ENCODE measurements at places on chromosomes 3 and 15.

DNA sequence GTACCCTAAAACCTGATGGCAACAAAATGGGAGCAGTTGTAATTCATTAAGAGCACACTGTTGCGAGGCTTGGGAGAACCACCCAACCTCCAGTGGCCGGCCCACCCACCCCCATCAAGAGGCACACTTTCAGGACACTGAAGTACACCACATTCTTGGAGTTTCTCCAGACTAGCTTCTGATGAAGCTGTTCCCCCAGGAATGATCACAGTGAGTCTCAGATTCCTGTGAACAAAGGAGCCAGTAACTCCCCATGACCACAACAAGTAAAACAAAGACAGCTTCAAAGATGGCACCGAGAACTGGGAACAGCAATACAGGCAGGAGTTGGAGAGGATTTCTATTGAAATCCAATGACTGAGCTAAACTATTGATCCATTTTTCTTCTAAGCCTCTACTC, 126.0 kb downstream of the ST8SIA2 start:
- DNase-seq = no peak

GRCh38 chr3:118990823-118991560, 43.7 kb downstream of the IGSF11 start:
- no peak for DNase-seq

- no peak for DNase-seq
Measured at GRCh38 chr3:27671101-27671500, 51.0 kb downstream of the EOMES start.

GRCh38 chr3:97306226-97306625, 458.3 kb upstream of the ARL6 start:
- DNase-seq = no peak

- DNase-seq = no peak
Measured at GRCh38 chr3:82618594-82618993, 857.1 kb upstream of the GBE1 start.

GRCh38 chr3:129503471-129504291, 24.8 kb upstream of the RHO start:
- no peak for DNase-seq

DNA sequence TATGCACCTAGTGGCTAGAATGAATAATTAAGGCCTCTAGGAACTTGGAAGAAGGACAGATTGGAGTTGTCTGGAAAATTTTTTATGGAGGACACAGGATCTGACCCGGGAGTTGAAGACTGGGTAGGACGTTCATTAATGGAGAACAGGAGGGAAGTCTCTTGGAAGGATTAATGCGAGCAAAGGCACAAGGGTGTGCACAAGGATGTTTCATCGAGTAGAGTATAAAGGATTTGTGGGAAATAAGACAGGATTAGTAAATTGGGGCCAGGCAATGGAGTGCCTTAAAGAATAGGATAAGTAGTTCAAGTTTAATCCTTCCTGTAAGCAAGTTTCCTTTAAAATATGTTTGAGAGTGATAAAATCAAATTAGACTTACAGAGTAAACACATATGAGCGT, 14.6 kb downstream of the LMOD3 start:
- no peak for DNase-seq

- DNase-seq = no peak
Measured at GRCh38 chr3:154588831-154589230, 158.8 kb upstream of the GPR149 start.

GRCh38 chr3:42960282-42960681, 18.8 kb upstream of the GASK1A start:
- DNase-seq = no peak

GRCh38 chr3:174322789-174323188, 536.3 kb upstream of the NAALADL2 start:
- DNase-seq = no peak

- peak; percentile 74 for DNase-seq
Measured at GRCh38 chr15:90201130-90201943, at the start of gene SEMA4B. TSS of gene SEMA4B (plus strand) at chr15:90201330. CDS start at chr15:90201579, 249 bp downstream.

GRCh38 chr15:41309226-41309905, 23.0 kb downstream of the OIP5 start:
- no peak for DNase-seq

DNA sequence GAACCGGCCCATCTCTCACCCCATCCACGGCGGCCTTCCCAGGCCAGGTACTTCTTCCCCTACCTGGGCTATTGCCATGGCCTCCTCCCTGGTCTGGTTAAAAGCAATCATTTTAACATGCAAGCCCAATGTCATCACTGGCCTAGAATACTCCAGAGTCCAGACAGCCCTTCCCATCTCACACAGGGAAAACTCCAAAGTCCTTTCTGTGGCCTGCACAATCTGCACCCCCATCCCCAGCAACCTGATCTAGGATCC, 45.8 kb upstream of the SLCO2A1 start:
- no peak for DNase-seq

- no peak for DNase-seq
Measured at GRCh38 chr3:152586974-152587373, 248.0 kb upstream of the P2RY1 start.

DNA sequence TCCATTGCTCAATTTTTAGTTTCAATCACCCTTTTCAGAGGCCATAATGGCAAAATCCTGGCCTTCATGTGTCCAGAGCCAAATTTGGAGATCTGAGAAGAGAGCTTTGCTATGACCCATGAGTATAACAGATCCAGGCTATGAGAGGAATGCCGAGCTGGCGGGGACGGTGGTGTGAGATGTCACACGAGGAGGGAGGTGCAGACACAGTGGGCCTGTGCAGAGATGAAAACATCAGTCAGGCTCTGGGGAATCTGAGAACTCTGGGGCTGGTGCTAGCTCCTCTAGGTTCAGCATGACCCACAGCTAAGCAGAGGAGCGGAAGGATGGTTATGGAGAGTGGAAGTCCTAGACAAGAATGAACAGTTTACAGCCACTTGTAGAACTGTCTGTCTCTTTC, 398.3 kb upstream of the ATP10A start:
- DNase-seq = no peak

GRCh38 chr3:160801386-160802118, 45.5 kb downstream of the PPM1L start:
- peak; percentile 12 for DNase-seq

GRCh38 chr3:97882975-97883598, 61.3 kb downstream of the CRYBG3 start:
- DNase-seq = peak; percentile 32

DNA sequence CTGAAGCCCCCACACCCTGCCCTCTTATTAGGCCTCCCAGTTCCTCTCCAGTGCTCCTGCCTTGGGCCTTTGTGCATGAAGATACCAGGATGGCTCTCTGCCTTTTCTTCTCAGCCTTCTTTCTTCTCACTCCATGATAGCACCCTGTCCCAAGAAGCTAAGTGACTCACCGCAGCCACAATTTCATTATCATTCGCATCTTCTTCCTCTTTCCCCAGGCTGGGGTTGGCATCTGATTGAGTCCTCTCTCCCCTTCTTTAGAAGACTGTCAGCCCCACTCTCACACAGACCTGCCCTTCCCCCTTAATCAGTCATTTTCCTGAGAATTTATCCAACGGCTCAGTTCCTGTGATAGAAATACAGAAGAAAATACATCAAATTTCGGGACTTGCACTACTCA, 102.0 kb downstream of the STAC start:
- no peak for DNase-seq

DNA sequence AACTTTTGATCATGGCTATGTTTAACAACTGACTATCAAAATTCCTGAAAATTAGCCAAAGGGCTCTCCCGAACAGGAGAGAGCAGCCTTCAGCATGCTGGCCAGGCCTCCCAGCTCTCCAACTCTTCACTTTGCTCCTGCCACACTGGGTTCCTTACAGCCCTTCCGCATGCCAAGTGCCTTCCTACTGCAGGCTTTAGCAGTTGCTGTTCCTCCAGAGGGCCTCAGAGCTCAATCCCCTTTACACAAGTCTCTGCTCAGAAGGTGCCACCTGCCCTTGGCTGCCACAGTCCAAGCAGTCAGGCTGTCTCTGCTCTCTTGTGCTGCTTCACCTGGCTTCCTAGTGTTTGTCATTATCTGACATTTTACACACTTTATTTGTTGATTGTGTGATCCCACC, 553.1 kb upstream of the PPP2R3A start:
- DNase-seq = no peak

- no peak for DNase-seq
Measured at GRCh38 chr15:91890614-91891013, 37.1 kb downstream of the SLCO3A1 start.

DNA sequence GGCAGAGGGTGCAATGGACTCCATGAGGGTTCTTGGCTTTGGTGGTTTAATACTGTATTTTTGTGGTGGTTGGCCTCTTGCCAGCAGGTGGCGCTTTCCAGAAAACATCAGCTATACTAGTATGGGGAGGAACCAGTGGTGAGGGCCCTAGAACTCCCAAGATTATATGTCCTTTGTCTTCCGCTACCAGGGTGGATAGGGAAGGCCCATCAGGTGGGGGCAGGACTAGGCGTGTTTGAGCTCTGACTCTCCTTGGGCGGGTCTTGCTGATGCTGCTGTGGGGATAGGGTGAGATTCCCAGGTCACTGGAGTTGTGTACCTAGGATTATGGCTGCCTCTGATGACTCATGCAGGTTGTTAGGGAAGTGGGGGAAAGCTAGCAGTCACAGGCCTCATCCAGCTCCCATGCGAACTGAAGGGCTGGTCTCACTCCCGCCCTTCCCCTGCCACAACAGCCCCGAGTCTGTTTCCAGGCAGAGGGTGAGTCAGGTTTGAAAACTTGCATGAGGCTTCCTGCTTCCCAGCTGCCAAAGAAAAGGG, 357.7 kb downstream of the OTOL1 start:
- DNase-seq = no peak

DNA sequence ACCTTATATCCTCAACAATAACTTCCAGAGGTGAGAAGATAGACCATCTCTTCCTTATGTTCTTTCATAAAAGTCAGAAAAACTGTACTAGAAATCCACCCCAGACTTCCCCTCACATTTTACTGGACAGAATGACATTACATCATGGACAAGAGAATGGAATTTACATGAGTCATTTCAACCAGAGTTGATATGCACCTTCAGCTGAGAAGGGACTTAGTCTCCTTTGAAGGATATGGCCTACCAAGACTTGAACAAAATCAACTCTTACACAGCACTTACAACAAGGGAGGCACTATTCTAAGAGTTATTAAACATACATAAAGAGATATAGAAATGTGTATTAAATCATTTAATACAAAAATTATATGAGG, 380.0 kb upstream of the DPH6 start:
- no peak for DNase-seq

GRCh38 chr3:115975353-115975752, 352.0 kb downstream of the GAP43 start:
- DNase-seq = no peak

GRCh38 chr15:91342097-91342496, 242.0 kb downstream of the SV2B start:
- no peak for DNase-seq

- no peak for DNase-seq
Measured at GRCh38 chr15:22845289-22845900, 6.9 kb downstream of the NIPA2 start.

GRCh38 chr3:20798666-20799065, 612.7 kb upstream of the SGO1 start:
- DNase-seq = no peak

DNA sequence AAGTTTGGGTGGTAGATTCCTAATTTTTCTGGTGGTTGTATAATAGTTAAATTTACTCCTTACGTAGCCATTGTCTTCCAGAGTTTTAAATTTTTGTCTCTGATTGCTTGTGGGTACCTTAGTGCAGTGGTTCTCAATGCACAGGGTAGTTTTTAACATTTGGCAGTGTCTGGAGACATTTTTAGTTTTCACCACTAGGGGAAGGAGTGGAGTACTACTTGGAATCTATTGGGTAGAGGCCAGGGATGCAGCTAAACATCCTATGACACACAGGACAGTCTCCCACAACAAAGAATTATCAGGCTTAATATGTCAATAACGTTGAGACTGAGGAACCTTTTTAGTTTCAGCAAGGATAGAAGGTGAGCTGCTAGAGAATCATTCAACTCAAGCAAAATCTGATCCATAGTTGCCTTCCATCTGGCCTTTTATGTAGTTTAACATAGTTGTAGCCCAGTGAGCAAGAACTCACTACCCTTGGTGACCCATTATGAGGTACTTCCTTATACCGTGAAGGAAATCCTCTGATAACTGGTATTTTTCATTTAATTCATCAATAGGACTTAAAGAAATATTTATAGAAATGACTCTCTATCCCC, 8.6 kb upstream of the STX19 start:
- DNase-seq = no peak

- no peak for DNase-seq
Measured at GRCh38 chr3:45441584-45442310, 53.4 kb downstream of the LARS2 start.

GRCh38 chr3:127551178-127551577, 39.4 kb downstream of the TPRA1 start:
- DNase-seq = no peak

DNA sequence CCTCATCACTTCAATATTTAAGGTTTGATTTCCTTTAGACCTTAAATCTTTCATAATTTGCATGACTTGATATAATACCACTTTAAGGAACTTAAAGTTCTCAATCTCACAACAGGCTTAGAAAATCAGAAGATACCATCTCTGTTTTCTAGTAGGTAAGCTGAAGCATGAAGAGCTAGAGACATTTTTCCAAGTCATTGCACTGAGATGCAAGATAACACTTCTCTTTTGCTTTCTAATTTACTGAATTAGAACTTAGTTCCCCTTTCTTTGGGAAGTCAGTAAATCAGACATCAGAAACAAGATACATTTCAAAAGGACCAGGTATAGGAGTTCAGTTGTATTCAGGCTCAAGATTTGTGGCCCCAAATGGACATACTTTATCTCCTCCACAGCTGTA, 79.7 kb downstream of the DZIP3 start:
- DNase-seq = no peak

- DNase-seq = no peak
Measured at GRCh38 chr3:195111319-195111705, 159.6 kb downstream of the XXYLT1 start.

DNA sequence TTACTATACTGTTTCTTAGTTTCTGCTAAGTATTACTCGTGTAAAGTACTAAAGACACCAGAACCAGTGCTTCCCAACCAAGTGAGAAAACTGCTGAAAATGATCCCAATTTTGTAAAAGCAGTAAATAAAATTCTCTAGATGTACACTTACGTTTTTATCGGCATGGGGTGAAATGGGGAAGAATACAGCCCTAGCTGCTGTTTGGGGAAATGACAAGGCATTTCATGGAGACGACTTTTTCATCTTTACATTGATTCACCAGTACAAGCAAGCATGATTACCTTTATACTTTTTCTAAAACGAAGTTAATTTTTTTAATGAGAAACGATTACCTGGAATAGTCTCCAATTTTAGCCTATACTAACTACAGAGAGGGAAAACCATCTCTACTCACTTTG, 1.4 kb downstream of the PSMD6 start:
- DNase-seq = no peak

DNA sequence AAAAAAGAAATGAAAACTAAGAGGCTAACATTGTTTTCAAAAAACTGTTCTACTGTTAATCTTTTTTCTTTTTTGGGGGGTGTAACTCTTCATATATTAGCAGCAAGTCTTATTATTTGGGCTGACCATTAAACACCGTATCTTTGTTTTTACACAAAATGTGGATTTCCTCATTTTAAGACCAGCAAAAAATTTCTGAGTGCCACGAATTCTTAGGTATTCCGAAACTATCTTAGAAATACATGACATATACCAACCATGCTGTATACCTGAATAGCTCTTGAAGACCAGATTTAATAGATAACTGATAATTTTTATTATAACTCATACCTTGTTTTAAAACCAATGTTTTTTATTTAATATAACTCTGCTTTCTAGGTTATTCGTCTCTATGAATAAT, 620 bp upstream of the TTC23 start:
- no peak for DNase-seq

- no peak for DNase-seq
Measured at GRCh38 chr3:99131876-99132275, 230.4 kb upstream of the DCBLD2 start.

GRCh38 chr15:64249883-64250575, 87.2 kb upstream of the PPIB start:
- no peak for DNase-seq

All from CD4-positive, alpha-beta memory T cell (primary cell).